ENCODE measurements at places on chromosomes 12 and 14. TPM values are rescaled to one million over a fixed set of nuclear protein-coding genes. Genes with fewer than 3 reads are reported as not detected.

FAM186B gene
- 0.91 TPM for polyA plus RNA-seq

GRCh38 chr12:117042171-117042842 lies 56.9 kb downstream of the TESC start:
- DNase-seq = peak; percentile 77

UBC gene
- 763 TPM for polyA plus RNA-seq

DNA sequence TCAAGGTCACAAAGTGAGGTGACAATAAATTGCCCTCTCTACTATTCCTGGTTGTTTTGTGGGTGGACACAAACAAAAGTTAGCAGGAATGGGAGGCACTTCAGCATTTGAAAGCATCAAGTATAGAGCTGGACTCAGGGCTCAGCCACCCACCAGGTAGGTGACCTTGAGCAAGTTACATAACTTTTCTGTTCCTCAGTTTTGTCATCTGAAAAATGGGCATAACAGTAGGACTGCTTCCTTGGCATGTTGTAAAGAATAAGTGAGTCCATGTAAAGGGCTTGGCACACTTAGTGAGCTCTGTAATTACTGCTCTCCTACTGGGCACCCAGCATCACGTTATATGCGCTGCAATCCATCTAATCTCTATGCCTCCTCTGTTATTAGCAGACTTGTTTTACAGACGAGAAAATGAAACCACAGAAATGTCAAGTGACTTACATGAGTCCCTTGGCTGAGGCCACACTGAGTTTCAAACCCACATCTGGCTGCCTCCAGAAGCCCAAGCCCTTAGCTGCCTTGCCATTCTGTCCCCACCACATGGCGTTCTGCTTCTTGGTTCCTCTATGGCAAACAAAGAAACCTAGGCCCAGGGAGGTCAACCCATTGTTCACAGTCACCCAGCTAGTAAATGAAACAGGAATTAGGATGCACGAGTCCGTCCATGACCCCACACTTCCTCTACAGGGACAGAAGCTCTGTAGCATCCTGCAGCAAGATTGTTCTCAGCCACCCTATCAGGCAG lies 63.2 kb upstream of the SLC24A4 start:
- peak; percentile 9 for DNase-seq

GRCh38 chr12:98397323-98398105 lies 117.9 kb upstream of the TMPO start:
- peak; percentile 81 for DNase-seq
